Activated T-helper 2 cell treated with anti-CD3 and anti-CD28 coated beads, Interferon-gamma antibody, Interleukin-2, Interleukin-4, amounts not matched to agents 10 μg/mL and 5 μg/mL and 100 μg/mL, durations not matched to agents 14 hours and 24 hours and 36 hours (primary cell): ENCODE measurements at places on chromosomes 13 and 19.

GRCh38 chr13:110259651-110260050, 47.3 kb downstream of the COL4A1 start:
- DNase-seq: no peak

DNA sequence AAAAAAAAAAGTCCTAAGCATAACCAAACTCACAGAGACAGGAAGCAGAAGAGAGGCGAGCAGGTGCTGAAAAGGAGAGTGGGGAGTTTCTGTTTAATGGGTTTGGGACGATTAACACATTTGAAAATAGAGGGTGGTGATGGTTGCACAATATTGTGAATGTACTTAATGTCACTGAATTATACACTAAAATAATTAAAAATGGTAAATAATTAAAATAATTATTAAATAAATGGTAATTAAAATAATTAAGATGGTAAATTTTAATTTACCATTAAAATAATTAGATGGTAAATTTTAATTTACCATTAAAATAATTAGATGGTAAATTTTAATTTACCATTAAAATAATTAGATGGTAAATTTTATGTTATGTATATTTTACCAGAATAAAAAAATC, 74.8 kb upstream of the XPO4 start:
- DNase-seq: no peak

DNA sequence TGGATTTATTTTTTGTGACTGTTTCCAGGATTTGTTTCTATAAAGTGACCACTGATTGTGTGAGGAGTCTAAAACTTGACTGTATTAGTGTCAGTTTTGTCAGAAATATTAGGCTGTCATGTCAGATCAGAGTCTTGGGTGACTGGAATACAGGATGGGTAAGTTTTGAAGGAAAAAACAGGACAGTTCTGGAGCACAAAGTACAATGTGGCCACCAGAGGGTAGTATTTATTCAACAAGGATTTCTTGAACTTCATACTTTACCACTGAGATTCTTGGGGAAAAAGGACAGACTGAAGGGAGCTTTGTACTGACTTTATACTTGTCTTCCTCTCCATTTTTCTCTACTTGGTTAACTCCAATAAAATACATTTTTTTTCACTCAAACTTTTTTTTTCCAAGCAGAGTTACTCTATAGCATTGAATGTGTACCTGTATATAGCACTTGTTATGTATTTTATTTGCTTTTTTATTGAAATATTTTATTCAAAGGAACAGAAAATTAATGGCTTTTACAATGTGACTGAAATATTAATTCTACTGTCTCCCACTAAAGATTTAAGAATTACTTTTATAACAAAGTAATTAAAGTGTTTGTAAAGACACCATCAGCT, 51.1 kb downstream of the LMO7 start:
- no peak for DNase-seq

DNA sequence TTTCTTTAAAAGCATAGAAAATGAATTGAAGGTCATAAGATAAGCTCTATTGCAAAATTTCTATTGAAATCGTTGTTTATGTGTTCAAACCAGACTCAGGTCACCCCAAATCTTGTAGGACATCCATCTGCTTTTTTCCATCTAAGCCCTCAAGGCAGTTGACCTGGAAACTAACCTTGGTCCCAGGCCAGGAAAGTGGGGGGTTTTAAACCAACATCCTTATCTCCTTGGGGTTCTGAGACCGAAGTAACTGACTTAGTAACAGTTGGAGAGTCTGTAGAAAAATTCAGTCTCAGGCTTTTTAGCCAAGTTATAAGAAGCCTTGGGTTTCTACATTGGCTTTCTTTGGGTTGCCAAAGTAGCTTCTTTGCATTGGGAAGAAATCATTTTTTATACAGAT, 23.4 kb downstream of the ZNF507 start:
- DNase-seq: no peak

DNA sequence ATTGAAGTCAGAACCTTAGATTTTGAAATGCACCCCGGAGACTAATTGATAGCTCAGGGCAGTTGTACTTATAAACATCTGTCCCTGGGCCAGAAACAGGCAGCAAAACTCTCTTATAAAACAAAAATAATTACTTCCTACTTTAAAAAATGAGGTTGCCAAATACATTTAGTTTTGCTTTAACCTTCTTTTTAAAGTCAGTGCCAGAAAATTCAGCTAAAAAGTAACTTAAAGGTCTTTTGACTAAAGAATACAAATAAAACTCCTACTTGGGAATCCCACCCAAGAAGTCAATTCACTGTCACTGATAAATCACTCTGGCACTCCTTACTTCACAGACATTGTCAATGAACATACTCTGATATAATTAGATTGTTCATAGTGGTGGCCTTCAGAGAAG, 60.7 kb downstream of the DOCK9 start:
- no peak for DNase-seq

- no peak for DNase-seq
Observed at GRCh38 chr13:73676550-73677047, 457.6 kb downstream of the KLF12 start.

GRCh38 chr19:10998045-10998533, 37.3 kb downstream of the SMARCA4 start:
- no peak for DNase-seq

DNA sequence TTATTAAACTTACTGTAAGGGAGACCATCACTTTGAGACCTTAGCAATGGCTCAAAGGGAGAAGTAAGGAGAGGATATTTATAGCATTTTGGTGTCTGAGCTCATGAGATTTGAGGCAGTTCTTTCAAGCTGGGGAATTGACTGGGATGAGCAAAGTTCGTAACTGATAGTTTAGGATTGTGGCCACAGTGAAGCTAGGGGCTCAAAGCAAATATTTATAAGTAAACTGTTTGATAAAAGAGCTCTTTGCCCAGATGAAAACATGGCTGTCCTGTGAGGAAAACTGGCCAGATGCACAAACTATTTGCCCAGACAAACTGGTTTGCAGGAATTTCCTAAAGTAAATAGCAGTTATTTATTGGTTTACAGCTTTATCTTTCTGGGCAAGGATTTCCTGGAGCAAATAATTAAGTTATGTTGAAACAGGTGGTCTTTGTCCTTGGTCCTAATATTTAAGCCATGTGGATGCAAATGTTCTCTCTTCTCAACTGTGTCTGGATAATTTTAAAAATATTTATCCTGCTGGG, 59.7 kb upstream of the TMTC4 start:
- no peak for DNase-seq

DNA sequence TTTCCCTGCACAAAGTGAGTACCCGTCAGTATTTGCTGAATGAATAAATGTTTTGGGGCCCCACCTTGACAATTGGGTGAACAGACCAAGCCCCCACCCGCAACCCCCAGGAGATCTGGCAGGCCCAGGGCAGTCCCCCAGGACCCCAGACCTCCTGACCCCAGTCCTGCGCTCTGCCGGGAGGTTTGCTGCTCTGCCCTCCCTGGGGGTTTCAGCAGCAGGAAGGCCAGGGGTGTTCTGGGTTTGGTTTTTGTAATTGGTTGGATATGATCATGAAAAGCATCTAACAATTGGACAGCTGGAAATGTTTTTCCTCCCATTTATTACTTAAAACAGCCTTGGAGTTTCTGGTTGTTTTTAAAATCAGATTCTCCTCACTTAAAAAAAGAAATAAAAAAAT, 193.8 kb downstream of the URI1 start:
- DNase-seq: no peak

GRCh38 chr19:39937094-39937720, 2.8 kb upstream of the FCGBP start:
- peak; percentile 27 for DNase-seq

DNA sequence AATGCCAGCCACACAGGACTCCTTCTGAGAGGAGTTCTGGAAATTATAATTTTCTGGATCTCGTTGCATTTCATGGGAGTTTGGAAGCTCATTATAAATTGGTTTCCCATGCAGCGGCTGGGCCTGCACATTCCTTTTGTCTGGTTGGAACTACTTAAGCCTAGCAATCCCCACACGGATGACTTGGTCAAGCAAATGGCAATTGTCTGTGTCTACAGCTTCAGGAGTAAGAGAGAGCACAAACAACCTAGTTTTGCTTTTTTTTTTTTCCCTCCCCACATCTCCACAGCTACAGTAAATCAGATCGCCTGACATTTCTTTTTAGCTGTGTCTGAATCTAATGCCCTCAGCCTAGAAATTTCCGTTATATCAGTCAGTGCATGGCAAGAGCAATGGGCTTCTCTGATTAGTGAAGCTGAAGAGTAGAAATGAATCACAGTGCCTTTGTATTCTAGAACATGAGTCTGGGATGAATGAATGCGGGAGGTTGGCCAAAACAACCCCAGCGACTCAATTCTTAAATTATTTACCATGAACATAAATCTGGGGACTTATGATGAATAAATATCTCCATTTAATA, 15.1 kb downstream of the PCDH8 start:
- DNase-seq: no peak

- DNase-seq: no peak
Observed at GRCh38 chr13:25881971-25882451, 169.8 kb downstream of the SHISA2 start.

DNA sequence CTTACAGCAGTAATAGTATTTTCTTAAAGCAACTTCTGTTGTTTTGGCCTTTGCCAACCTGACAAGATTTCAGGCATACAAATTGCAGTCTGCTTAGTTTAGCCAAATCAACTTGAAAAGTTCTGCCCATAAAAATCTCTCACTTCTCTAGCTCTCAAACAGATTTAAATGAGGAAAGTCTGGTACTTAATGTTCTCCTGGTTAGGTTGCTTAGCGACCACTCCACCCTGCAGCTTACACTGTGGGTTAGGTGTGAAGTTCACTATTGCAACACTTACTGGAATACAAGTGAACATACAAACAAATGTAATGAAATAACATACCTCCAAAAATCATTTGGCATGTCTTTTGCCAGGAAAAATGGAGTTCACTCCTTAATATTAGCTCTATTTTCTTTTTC, 178.7 kb upstream of the PCDH9 start:
- DNase-seq: no peak

- DNase-seq: no peak
Observed at GRCh38 chr19:8373867-8374813, 10.2 kb downstream of the ANGPTL4 start.

- no peak for DNase-seq
Observed at GRCh38 chr19:42411581-42412178, 15.5 kb downstream of the LIPE start.

DNA sequence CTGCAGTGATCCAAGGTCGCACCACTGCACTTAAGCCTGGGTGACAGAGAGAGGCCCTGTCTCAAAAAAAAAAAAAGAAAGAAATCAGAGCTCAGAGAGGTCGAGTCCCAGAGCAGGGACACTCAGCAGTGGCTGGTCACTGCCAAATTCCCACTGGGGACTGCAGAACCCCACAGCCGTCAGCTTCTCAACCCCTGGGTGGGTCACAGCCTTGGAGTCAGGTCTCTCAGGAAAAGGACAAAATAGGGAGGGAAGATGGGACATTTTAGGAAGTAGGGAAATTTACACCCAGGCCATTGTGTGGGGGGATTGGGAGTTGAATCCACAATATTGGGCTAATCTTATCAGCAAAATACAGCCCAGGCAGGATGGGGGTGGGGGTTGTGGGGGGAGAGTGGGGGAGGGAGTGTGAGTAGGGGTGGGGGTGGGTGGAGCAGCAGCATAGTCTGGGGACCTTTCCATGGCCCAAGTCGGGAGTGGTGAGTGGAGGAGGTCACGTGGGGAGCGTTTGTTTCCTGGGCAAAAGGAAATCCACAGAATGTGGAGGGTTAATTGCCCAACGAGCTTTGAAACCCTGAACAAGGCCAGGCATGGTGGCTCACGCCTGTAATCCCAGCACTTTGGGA, 5.0 kb upstream of the CCDC194 start:
- no peak for DNase-seq

DNA sequence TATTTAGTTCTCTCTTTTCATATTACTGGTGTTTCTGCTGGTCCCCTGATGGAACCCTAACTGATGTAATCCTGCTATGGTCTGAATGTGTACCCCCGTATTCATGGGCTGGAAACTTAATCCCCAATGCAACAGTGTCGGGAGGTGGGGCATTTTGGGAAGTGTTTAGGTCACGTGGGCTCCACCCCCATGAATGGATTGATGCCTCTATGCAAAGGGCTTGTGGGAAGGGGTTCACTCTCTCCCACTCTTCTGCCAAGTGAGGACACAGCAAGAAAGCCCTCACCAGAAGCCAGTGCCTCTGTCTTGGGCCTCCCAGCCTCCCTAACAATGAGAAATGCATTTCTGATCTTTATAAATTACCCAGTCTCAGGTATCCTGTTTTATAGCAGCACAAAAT, 21.2 kb upstream of the UBAC2 start:
- no peak for DNase-seq

GRCh38 chr13:63546524-63546923, 2130.9 kb upstream of the PCDH20 start:
- no peak for DNase-seq

DNA sequence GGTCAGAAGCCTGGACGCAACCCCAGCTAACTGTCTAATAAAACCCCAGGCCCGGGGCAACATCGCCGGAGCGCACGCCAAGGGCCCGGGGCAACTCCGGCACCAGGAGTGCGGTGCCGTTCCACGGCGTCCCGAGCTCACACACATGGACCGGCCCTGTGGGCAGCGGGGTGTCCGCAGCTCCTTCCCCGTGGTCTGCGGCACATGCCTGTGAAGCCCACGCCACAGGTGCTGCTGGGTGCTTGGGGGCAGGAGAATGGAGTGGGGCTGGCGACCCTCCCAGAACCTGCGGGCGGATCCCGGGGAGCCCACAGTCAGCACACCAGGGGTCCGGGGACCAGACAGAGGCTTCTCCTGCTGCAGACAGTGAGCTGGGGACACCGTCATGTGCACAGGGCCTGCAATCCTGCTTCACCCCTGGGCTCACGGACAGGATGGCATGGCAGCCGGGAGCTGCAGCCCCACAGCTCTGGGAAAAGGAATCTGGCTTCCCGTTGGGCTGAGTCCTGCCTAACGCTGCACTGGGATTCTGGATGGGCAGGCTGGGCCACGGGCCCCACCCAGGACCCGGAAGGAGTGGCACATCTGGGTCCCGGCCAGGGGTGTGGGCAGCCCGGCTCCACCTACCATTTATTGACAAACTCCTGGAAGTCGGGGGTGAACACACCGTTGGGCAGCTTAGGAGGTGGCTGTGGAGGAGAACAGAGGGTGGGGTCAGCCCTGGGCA, 28.2 kb upstream of the ZBTB7A start:
- no peak for DNase-seq

DNA sequence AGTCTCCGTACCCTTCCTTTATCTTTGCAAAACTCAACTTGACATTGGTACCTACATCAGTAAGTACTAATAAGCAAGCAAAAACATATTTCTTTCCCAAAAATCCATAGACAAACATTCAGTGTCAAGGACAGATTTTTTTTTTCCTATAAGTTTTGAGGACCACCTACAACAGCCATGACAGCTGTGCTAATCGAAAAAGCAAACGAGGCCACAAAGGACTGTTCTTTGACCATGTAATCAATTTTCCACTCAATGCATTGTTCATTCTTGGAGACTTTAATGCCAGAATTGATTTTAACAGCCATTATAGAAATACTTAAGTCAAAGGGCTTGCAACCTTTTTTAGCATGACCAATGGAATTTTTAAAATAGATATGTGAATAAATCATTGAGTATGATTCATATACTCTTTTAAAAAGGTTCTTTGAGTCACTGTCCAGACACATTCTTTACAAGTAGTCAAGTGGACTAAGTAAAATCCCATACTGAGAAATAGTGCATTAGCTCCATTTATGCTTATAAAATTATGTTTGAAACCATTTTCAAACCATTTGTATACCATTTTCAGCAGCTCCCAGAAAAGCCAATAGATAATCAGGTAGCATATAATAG, 323.9 kb downstream of the MZT1 start:
- no peak for DNase-seq

- DNase-seq: no peak
Observed at GRCh38 chr19:38175422-38175821, 48.6 kb downstream of the DPF1 start.

GRCh38 chr13:49210114-49210513, 10.0 kb upstream of the MLNR start:
- DNase-seq: no peak
